Fibroblast of gingiva (primary cell): ENCODE measurements at places on chromosomes 16 and 17.
A peak's percentile ranks its signal among the peaks of the same experiment; 100 is the strongest.

GRCh38 chr16:11870399-11870798, 19.1 kb upstream of the RSL1D1 start:
- no peak for DNase-seq

DNA sequence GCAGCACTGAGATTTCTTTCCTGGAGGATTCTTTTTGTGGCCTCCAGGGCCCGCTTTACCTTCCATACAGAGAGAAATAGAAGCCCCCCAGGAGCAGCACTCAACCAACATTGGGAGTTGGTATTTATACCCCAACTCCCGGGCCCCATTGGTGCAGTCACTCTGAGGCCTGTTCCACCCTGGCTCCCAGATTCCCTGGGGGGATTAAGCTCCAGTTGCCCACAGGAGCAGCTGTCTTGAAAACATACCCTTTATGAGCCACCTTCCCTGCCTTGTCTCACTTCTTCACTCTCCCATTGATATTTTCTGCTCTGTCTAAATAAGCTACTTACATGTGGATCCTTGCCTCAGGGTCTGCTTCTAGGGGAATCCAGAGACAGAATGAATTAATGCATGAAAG, 167.8 kb downstream of the KATNIP start:
- DNase-seq, result no peak

DNA sequence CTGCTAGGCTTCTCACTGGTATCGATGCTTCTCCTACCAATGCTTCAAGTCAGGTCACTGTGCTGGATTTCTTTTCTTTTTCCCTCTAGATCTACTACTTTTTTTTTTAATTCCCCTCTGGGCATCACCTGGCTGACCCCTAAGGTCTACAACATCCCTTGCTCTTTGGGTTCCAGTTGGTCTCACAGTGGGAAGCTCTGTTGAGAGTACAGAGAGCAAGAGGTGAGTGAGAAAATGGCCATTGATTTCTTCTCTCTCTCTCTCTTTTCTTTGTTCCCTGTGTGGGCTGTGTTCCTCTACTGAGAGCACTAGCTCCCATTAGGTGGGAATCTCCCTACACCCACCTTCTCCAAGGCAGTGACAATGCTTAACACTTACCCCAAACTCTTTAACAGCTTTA, 413.4 kb downstream of the KCNJ2 start:
- no peak for DNase-seq

DNA sequence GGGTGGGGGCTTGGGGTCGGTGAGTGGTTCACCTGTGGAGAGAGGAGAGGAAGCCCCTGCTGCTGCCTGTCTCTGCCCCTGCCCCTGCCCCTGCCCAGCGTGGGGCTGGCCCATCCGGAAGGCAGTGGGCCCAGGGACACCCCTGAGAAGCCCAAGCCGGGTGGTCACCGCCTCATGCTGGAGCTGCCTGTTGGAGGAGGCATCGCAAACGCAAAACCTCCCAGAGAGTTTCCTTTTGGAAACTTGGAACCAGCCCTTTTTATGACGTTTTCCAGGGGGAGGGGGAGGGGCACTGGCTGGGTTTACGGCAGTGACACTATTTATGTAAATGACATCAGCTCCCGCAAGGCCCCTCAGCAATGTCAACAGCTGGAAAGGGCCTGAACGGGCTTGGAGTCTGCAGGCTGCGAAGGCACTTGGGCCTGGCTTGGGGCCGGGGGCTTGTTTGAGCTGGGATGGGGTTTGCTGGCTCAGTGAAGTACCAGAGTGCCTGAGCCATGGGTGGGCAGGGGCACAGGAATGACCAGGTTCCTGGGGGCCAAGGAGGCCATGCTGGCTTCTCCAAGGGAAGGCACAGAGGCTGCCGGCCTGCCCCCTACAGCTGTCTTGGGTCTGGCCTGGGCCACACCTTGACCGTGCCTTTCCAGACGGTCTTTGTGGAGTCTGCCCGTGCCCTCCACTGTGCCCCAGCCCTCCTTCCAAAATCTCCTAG, 219.5 kb downstream of the NTN1 start:
- peak; percentile 88 for DNase-seq

DNA sequence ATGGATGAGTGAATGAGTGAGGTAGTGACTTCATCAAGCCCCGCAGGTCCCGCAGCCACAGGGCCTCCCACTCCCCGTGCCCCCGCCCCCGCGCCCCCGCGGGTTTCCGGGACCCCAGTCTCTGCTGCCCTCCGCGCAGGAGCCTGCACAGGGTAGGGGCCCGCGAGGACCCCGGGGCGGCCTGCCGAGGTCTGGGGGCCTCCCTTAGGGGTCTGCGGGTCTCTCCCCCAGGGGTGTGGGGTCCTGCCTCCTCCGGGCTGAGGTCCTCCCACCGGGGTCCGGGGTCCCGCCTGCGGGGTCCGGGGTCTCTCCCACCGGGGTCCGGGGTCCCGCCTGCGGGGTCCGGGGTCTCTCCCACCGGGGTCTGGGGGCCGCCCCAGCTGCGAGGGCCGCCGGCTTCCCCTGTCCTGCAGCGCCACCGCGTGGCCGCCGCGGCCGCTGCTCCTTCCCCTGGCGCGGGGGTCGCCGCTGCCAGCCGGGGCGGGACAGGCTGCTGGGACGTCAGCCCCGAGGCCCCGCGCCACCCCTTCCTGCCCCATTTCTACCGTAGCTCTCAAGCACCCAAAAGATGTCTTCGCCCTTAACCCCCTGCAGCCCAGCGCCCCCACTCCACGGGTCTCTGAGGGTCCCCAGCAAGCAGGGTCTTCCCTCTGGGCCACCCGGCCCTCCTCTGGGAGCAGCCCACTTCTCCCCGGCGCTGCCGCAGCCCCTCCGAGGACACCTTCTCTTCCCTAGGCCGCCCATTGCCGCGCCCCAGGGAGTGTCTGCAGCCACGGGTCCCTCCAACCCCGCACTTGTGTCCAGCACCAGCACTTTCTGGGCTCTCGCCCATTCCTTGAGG, 10.4 kb upstream of the CHMP6 start:
- no peak for DNase-seq

DNA sequence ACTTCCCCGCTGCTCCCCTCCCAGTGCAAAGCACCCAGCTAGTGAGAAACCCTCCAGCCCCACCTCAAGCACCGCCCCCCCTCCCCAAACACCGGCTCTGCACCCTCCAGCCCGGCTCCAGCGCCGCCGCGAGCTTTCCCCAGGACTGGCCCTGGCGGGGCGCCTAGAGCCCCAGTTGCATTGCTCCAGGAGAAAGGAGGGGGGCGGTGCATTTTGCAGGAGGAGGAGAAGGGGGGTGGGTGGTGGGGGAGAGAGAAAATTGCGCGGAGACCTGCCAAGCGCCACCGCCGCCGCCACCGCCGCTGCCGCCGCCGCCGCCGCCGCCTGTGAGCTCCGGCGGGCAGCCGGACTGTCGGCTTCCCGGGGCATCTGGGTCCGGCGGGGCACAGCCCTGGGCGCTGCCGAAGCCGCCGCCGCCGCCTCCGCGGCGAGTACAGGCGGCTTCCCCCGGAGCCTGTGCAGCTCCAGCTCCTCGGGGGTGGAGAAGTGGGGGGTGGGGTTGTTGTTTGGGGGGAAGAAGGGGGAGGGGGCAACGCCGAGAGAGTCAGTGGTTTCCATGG, 333 bp upstream of the NOG start:
- DNase-seq, result peak; percentile 39

DNA sequence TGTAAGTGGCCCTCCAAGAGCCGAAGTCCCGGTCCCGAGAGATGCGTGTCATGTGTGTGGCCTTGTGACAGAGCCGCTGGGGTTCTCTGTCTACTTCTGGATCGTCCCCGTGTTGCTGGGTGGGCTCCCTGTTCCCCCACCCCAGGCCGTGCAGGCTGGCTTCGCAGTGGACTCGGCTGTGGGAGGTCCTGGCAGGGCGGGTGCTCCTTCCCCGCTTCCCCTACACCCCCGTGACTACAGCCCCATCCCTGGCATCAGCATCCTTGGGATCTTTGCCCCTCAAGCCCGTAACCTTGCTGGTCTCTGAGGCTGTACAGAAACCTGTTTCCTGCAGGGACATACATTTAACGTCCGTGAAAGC, 136.3 kb downstream of the BANP start:
- no peak for DNase-seq

- DNase-seq, result peak; percentile 93
These were observed 23.3 kb downstream of the CEP295NL start for GRCh38 chr17:78879635-78880186.

- DNase-seq, result no peak
These were observed 43.4 kb downstream of the SLFN5 start for GRCh38 chr17:35286120-35286781.

GRCh38 chr17:32609884-32610650, 123.3 kb downstream of the CDK5R1 start:
- DNase-seq, result no peak
